Kidney epithelial cell (primary cell): ENCODE measurements at places on chromosomes 4 and X.

GRCh38 chrX:39903937-39904336 lies 193.8 kb downstream of the BCOR start:
- DNase-seq: no peak

DNA sequence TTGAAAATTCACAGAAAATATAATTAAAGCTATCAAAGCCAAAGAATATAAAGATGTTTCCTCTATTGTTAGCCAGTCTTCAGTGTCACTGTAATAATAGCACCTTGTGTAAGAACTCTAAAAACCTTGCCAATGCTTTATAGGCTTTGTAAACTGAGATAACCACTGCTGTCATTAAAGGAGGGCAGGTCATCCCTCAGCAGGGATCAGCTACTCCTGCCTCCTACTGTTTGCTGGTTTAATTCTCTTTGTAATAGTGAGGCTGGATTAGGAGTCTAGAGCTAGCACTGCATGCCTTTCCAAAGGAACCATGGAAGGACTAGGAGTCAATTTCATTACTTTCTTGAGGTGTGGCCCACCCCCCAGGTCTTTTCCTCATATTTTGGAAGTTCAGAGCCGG lies 46.2 kb downstream of the FHIP1A start:
- no peak for DNase-seq

- DNase-seq: no peak
Observed at GRCh38 chrX:48466696-48467095, 3.4 kb downstream of the SLC38A5 start.

- no peak for DNase-seq
Observed at GRCh38 chr4:140168936-140169335, 15.0 kb upstream of the MAML3 start.

DNA sequence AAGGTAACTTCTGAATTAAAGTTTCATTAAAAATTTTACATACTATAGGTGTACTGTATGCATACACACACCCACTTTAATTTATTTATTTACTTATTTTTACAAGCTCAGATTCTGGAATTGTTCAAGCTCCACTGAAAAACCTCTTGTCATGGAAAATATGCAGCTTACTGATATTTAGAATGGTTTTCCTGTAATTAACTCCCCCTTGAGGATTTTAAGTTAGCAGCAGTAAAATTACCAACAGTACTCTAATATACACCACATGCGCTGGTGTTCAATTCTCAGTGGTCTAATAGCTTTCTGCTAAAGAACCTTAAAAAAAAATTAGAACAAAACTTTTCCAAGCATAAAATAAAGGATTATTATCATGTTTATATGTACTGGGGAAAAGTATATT lies 12.0 kb downstream of the MAB21L2 start:
- no peak for DNase-seq

DNA sequence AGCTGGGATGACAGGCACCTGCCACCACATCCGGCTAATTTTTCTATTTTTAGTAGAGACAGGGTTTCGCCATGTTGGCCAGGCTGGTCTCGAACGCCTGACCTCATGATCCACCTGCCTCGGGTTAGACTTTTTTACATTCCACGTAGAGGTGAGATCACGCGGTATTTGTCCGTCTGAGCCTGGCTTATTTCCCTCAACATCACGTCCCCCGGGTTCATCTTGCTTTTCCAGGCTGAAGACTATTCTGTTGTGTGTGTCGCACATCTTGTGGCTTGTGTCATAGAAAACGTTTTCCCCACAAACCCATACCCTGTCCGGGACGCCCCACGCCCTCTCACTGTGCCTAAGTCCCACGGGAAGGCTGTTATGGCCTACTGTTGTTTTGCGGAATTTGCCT lies 185.3 kb downstream of the CRLF2 start:
- DNase-seq: no peak
